Ovary (tissue), 10 donors: ENCODE measurements at places on chromosomes 1 and 21. TPM values are rescaled to one million over a fixed set of nuclear protein-coding genes. Genes with fewer than 3 reads are reported as not detected.

The USP33 gene
- 63.2 TPM for total RNA-seq

The KLF17 gene
- not detected for total RNA-seq

The ANKRD13C gene
- 25.4 TPM for total RNA-seq

The CASZ1 gene
- 12.9 TPM for total RNA-seq

The CLIC6 gene
- 10.2 TPM for total RNA-seq

The TBX19 gene
- 3.9 TPM for total RNA-seq

The HEYL gene
- total RNA-seq = 1.8 TPM

The SUSD4 gene
- total RNA-seq = 49.3 TPM

The OR2M3 gene
- total RNA-seq = not detected

The LENEP gene
- total RNA-seq = not detected

The REN gene
- total RNA-seq = 71.6 TPM

The ELF3 gene
- total RNA-seq = 1,154 TPM

The LAMC1 gene
- total RNA-seq = 93.0 TPM

The FCGR3A gene
- 6.8 TPM for total RNA-seq

The SELE gene
- total RNA-seq = 4.3 TPM

The APOBEC4 gene
- total RNA-seq = not detected

The LCE1C gene
- total RNA-seq = not detected

The CHRNB2 gene
- total RNA-seq = not detected

The ANGPTL1 gene
- total RNA-seq = 48.9 TPM

The ATP1B1 gene
- total RNA-seq = 104 TPM

The CYYR1 gene
- total RNA-seq = 5.1 TPM

The PADI2 gene
- 1.2 TPM for total RNA-seq

The EPHA2 gene
- total RNA-seq = 3.9 TPM

The CNR2 gene
- total RNA-seq = not detected

The LEPR gene
- 34.6 TPM for total RNA-seq

The CMPK1 gene
- total RNA-seq = 52.5 TPM
